Left lung (tissue), 14 donors: ENCODE measurements at places on chromosomes 1 and 21.

DNA sequence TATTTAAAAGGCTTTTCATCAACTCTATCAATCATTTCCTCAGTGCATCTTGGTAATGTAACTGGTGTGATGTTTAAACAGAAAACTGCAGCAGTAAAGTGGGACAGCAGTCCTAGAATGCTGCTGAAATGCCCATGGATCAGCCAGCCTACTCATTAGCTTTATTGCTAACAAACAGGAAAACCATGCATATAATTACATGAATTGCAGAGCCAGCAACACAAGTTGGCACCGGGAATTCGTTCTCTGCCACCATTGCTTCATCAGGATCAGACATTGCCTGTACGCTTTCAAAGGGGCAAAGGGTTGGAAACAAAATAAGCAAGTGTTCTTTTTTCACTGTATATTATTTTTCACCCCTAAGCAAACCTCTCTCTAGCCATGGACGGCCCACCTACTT, 276.2 kb upstream of the LRRC7 start:
- no peak for DNase-seq

DNA sequence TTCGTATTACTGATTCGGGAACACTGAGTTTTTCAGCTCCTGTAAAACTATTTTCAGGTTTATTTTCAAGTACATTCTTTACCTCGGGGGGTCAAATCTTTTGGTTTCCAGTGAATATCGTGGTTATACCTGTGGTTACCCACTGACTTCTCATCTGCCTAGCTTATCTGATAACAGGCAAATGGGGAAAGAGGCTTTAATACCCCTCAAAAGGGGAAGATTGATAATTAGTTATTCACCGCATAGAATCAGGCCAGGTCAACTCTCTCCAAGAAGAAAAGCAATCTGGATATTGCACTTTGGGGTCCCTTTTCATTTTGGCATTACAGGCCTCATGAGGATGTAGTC, 23.0 kb downstream of the RUNX1 start:
- DNase-seq: no peak

GRCh38 chr1:225926551-225927113, 2.6 kb upstream of the PYCR2 start:
- no peak for DNase-seq

DNA sequence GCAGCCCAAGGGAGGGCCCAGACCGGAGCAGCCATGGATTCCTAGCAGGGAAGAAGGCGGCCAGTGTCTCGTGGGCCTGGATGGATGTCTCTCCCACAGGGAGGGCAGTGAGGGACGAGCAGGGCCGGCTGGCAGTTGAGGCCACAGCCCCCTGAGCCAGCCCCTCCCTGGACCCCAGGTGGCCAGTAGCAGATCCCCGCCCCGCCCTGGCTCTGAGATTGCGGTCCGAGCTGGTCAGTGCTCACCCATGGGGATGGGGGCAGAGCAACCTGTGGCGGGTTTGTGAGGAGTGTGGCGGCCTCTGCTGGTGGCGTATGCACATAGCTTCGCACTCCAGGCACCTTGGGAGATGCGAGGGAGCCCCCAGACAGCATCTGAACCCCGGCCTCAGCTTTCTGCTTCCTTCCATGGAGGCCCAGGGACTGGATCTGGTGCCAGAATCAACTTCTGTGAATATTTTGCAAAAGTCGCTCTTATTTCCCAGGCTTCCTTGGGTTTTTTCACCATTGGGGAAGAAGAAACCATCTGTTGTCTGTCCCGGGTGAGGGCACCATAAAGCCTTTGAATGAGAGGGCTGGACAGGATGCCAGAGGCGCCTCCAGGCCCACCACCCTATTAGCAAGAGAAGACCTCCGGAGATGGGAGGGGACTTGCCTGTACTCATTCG, 8.4 kb upstream of the KCNN3 start:
- DNase-seq: peak; percentile 92

DNA sequence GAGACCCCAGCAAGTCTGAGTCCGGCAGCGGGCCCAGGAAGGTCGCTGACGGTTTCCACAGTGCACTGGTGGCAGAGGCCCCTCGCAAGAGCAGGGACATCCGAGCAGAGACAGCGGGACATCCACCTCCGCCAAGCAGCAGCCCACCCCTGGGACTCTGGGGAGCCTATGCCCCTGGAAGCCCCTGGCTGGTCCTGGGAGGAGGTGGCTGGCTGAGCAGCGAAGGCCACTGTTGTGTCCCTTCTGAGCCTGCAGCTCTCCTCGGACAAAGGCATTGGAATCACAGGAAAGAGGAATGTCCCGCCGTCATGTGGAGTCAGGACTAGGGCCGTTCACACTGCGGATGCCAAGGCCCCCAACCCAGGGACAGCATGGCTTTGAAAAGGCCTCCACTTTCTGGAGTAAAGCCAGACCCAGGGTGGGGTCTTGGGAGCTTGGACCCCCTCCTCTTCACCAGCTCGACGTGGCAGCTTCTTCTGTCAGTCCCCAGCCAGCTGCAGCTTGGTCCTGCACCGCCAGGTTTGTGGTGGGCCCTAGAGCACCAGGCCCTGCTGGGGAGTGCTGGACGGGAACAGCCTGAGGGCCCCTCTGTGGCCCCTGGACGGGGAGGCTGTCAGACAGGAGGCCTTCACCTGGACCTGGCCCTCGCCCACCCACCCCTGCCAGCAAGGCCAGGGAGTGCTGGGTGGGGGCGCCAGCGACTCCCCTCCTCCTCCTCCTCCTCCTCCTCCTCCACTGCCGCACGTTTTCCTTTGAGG, 1.4 kb downstream of the MEGF6 start:
- DNase-seq: no peak

DNA sequence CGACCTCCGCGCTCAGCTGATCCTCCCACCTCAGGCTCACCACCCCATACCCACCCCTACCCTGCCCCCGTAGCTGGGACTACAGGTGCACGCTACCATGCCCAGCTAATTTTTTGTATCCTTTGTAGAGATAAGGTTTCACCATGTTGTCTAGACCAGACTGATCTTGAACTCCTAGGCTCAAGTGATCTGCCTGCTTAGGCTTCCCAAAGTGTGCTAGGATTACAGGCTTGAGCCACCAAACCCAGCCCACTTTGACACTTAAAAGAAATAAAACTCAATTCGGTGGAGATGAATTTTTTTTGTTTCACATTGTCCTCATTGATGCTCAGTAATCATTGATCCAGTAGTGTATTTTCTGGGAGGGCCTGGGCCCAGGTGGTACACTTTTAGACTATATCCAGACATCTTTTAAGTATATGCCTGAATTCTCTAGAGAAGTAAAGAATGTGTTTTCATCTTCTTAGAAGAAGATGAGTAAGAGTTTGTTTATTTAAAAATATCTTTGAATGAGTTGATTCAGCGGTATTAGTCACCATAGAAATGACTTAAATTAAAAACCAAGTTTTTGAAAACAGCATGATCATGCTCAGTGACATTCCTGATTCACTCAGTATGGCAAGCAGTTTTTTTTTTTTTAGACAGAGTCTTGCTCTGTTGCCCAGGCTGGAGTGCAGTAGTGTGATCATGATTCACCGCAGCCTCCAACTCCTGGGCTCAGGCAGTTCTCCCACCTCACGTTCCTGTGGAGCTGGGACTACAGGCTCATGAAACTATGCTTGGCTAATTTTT, 57.8 kb downstream of the EPB41 start:
- DNase-seq: no peak

DNA sequence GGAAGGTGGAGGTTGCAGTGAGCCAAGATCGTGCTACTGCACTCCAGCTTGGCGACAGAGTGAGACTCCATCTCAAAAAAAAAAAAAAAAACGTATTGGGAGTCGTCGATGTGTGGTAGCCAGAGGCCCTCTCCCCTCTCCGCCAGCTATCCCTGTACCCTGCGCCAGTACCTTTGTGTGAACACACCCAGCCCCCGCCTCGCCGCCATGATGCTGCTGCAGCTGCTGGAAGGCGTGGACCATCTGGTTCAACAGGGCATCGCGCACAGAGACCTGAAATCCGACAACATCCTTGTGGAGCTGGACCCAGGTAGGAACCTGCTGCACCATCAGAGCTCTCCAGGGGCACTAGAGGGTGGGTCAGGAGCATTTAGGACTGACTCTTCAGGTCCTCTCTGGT, 12.2 kb downstream of the PINK1 start:
- DNase-seq: no peak

DNA sequence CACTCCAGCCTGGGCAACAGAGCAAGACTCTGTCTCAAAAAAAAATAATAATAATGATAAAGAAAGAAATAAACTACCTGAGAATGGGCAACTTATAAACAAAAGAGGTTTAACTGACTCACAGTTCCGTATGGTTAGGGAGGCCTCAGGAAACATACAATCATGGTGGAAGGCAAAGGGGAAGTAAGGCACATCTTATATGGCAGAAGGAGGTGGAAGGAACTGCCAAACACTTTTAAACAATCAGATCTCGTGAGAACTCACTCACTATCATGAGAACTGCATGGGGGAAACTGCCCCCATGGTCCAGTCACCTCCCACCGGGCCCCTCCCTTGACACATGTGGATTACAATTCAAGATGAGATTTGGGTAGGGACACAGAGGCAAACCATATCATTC, 6.3 kb upstream of the EGLN1 start:
- DNase-seq: no peak

GRCh38 chr1:169474302-169474995, 11.3 kb downstream of the SLC19A2 start:
- no peak for DNase-seq

DNA sequence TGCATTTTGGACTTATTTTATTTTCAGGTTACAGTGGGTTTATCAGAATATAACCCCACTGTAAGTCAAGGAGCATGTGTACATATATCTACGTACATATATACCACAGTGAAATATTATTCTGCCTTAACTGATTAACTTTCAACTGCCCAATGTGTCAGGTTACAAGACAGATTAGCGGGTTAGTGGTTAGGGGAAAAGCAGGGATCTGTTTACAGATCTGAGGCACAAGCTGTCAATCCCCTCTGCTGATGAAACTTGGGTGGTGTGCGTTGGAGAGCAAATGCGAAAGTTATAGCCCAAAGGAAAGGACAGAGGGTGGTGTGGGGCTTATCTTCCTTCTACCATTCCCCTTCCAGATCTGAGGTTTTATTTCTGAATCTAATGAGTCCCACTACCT, 238.2 kb upstream of the KCNK2 start:
- no peak for DNase-seq
